ENCODE measurements at places on chromosomes 2 and 18.

DNA sequence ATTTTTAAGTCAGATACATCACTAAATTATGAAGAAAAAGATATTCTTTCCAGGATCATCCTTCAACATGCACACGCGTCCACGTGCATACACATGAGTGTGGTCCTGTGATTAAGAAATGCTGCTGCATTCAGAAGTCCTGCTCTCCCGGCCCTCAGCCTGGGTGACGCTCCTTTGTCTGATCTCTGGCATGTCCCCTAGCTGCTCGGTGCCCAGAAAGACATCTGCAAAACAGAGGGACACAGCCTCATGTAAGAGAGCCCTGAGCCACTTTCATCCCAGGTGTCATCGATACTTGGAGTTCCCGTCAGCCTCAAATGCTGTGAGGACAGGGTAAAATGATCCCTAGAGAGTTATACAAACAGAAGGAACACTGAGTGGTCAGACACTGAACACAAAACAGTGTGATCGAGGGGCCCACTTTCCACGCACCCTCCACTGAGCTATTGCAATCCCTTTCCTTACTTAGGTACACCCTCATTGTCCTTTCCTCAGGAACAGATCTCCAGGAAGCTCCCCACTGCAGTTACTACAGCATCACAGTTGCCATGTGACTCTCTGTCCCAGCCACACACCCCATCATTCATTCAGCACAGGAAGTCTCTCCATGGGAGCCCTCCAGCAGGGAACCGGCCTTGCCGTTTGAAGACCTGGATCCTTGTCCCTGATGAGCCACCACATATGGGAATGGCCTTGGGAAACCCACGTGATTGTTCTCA is 32.1 kb downstream of the CRACDL start:
- DNase-seq = no peak

GRCh38 chr2:39418491-39418890 is 18.6 kb downstream of the MAP4K3 start:
- DNase-seq = no peak

DNA sequence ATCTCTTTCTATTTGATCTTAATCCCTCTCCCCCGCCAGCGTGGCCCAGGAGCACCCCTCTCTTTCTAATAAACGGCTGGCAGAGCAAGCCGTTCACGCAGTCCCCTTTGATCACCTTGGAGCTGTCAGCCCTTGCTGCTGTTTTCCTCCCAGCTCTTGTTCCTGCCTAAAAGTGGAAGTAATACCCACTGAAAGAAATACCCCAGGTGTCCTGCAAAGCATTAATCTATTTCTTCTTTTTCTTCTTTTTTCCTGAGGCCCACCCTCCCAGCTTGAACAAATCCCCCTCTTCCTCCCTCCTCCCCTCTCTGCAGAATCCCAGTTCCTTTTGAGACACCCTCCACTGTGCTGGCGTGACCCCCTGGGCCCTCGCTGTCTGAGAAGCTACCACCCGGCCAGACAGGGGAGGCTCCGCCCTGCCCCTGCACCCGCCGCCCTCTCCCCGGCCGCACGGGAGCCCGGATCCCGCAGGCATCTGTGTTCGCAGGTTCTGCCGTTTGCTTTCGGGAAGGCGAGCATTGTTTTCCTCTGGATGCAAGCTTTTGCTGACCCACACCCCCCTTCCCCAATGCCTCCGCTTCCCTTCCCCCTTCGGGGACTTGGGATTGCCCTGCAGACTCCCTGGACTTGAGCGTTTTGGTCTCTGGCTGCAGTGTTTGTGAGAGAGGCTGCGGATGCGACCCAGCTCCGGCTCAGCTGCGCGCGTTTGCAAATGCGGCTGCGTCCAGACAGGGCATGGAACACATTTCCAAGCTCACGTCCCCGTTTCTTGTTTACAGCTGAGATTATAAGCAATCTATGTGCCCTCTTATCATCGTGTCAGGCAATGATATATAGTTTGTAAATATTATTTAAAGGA is 631.5 kb downstream of the NYAP2 start:
- DNase-seq = no peak

DNA sequence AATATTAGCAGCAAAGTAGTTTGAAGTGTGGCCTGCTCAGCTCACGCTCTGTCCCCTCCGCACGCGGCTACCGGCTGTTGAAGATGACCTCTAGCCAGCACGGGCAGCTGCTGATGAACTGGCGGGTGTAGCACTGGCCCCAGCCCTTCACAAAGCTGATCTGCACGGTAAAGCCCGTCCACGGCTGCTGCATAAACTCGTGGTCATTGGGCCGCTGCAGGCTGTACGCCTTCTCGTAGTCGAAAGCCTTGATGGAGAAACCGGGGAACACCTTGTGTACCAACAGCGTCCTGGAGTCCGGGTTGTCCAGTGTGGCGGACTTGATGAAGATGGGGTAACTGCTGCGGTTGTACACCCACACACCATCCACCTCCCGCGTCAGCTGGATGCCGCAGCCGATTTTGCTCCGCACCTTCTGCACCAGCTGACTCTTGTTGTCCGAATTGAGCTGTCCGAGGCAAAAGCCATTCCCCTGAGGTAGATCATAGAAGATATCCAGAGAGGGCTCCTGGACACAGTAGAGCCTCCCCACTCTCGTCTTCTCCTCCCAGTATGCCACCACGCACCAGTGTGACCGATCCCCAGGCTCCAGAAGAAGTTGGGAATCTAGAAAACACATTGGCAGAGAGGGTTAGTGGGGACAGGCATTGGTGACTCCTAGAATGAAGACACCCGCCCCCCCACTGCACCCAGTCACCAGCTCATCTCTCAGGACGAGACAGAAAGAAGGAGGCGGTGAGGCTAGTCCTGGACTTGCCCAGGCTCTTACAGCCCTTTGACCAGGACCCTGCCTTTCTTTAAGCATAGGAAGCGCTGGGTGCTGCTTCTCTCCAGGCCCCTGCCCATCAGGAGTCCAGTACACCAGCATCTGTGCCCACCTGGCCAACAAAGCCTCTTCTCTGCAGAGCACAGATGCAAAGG is 29.2 kb downstream of the SMAD7 start:
- no peak for DNase-seq

DNA sequence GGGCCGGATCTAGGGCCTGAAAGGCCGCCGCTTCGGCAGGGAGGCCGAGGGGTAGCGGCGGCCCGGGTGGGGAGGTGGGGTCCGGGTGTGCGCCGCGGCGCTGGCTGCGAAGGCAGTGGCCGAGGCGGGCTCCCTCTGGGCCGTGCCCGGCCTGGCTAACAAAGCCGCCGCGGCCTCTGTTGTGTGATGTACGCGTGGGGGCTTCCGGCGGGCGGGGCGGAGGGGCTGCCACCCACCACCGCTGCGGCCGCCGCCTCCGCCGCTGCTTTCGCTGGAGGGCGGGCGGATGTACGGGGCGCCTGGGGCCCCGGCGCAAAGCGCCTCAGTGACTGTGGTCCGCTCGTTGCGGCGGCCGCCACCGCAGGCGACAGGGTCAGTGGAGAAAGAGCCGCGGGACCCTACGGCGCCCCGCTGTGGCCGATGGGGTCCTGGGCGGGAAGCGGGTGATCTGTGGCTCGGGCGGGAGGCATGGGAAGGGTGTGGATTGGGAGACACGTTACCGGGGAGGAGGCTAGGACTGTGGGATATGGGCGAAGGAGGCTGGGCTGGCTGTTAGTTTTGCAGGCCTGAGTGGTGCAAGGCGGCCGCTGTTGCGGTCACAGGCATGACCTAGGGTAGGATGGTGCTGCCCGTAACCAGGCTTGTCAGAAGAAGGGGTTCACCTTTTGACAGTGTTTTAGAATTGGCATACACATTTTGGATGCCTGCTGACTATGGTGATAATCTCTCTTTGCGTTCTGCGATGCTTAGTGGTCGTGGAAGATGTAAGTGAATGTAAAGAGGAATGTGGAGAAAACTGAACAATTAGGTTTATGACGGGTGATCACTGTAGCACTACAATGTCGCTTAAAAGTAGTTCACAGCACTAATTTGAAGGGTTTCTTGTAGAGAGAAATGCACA is 662 bp downstream of the BZW1 start:
- peak; percentile 38 for DNase-seq

- DNase-seq = peak; percentile 57
Observed at GRCh38 chr2:136015699-136016098, 30.3 kb upstream of the DARS1 start.

- DNase-seq = no peak
Observed at GRCh38 chr2:120773186-120773800, 37.6 kb downstream of the GLI2 start.

GRCh38 chr18:36333414-36333813 is 35.9 kb downstream of the FHOD3 start:
- DNase-seq = no peak

DNA sequence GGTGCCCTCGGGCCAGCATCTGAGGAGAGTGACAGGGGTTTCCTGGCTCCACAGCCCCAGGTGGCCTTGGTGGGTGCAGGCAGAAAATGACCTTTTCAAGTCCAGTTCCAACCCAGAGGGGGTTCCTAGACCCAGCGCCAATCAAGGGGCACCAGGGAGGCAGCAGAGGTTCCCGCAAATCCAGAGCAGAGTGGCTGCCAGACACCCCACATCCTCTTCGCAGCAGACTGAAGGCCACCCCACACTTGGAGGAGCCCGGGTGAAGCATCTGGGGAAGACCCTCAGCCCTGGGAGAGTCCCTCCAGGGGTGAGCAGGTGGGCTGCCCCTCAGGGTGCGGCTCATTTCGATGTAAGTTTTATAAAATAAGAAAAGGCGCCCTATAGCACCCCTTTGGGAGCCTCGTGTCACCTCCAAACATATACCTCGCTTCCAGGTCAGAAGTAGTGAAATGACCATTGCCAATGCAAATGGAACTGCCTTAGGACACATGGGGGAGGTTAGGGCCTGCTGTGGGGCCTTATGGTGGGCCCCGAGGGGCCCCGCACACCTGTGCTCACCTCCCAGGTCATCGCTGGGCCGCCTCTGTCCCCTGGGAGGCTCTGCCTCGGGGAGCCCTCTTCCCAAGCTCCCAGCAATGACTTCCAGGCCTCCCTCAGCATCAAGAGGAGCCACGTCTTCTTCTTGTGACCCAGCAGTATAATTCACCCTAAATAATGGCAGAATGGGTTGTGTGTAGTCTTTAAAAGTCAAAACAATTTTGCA is 11.0 kb downstream of the RTP5 start:
- no peak for DNase-seq

DNA sequence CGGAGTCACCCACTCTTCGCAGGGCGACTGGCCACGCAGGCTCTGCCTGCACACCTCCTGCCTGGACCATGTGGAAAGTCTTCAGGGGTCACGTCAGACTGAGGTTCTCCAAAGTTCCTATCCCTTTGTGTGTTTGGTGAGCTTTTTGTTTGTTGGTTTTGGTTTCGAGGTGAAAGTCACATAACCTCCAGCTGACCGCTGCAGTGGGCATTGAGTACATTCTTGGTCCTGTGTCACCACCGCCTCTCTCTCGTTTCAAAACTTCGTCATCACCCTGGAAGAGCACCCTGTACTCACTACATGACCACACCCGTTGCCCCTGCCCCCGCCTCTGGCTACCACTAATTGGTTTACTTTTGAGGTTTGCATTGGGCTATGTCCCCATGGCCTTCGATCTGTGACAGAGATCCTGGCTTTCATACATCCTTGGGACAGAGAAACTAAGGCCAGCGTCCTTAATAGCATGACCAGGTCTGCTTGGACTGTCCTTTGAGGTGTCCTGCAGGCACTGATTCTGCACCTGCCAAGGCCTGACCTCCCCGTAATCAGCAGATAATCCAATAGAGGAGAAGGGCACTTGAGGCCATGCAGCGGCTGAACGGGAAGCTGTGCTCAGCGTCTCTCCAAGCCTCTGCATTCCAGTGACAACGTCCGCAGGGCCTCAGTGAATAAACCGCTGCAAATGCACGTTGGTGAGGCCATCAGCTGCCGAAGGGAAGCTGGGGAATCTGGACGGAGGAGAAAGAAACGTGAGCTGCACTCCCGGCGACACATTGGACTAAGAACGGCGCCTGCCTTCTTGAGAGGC is 46.8 kb downstream of the SH3BP4 start:
- no peak for DNase-seq

GRCh38 chr2:165718610-165719210 is 75.3 kb downstream of the GALNT3 start:
- no peak for DNase-seq

DNA sequence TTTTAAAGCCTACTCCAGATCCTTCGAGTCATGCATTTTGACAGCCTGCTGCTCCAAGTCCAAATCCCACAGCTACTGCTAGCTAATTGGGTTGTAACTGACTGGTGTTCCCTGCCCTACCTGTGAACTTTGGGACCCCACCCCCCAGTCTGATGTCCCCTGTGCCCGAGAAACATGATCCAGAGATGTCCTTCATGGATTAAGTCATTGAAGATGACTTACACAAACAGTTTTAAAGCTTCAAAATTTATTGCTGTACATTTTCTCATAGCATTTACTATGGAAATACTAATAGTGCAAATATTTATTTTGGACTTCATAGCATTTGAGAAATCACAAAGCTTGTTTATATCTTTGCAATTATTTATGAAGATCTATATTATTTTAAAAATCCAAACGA is 73.1 kb downstream of the MBD2 start:
- DNase-seq = no peak

GRCh38 chr2:85922199-85922598 is 33.4 kb upstream of the ST3GAL5 start:
- DNase-seq = no peak

DNA sequence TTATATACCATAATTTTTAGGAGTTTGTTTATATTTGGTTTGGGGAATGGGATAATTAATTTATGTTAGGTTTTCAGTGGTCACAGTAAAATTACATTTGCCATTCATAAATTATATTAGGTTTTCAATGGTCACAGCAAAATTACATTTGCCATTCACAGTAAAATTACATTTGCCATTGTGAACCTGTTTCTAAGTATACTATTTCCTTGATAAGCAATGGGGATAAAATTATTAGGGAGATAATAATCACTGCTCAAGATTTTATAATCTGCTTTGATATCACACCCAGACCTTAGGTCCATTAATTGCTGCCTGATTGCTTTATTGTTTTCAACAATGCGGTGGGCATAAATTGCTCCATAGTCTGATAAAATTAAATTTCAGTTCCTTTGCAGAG is 124.6 kb downstream of the ASXL3 start:
- DNase-seq = no peak

- DNase-seq = no peak
Observed at GRCh38 chr2:70826696-70827350, 6.4 kb upstream of the CLEC4F start.

DNA sequence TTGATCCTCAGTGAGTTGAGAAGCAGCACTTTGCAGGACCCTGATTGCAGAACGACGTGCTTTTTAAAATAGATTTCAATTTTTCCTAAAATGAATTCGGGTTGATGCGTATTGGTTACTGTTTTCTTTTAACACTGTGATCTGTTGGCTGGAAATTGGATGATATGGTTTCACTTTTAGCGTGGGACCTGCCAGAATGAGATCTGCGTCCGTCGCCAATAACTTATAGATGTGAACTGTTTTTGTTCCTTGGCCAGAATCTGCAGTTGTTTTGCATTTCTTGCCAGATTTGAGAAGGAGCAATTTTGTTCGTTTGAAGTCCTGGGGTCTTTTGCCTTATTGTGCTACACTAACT is 703 bp downstream of the UGGT1 start:
- no peak for DNase-seq

DNA sequence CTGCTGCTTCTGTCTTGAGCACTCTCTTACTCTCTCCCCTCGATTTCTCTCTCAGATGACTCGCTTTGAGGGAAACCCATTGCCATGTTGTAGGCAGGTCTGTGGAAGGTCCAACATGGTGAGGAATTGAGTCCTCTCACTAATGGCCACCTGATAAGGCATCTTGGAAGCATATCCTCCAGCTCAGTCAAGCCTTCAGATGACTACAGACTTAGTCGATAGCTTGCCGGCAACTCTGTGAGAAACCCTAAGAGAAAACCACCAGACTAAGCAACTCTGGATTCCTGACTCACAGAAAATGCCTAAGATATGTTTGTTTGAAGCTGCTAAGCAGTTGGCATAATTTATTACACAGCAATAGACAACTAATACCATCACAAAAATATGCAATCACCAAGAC is 51.2 kb downstream of the WDR75 start:
- no peak for DNase-seq

Measured in T-helper 2 cell (primary cell).